ENCODE measurements at places on chromosomes 2 and 18. TPM values are rescaled to one million over a fixed set of nuclear protein-coding genes. Genes with fewer than 3 reads are reported as not detected.

DNA sequence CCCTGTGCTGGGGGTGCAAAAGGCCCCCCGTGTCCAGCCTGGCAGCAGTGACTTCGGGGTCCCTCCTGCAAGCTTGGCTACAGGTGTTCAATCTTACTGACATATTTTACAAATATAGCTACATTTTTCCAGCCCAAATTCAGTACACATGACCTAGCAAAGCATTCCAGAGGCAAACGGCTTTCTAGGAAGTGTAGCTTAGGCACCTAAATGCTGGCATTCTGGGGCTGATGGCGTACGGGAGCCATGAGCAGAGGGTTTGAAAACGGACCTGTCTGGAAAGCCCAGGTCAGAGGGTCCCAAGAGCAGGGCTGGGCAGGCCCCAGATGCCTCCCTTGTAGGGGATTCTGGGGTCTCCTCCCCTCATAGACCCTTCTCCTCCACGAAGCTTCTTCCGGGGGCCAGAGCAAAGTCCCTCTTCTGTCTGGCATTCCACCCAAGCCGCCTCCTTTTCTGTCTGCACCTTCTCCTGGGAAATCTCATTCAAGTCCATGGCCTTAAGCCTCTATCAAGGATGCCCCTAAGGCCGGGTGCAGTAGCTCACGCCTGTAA lies 63.3 kb upstream of the ASAP2 start:
- no peak for DNase-seq

GRCh38 chr2:28624793-28625701 lies 126.6 kb upstream of the PPP1CB start:
- DNase-seq = no peak

DNA sequence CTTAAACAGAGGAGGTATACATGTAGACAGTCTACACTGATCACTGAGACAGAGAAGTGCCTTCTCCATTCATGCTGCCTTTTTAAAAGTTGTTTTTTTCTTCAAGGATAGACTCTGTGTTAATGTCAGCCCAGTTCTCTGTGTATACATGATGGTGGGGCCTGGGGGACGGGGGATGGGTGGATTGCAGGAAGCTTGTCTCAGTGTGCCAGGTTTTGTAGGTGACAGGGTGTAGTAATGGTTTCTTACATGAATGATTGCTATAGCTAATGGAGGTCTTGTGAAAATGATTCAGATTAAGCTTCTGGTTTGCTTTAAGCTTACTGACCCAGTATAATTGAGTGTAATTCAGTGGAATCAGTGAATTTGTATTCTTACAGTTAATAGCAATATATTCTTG lies 423.6 kb downstream of the PTPRM start:
- no peak for DNase-seq

GRCh38 chr2:104046466-104046865 lies 807.4 kb upstream of the POU3F3 start:
- DNase-seq = no peak

- no peak for DNase-seq
Observed at GRCh38 chr2:241087420-241088268, 14.4 kb downstream of the MTERF4 start.

GAREM2 gene
- total RNA-seq = 21.8 TPM

CXCR4 gene
- total RNA-seq = 39.5 TPM

FABP1 gene
- total RNA-seq = not detected

ABHD1 gene
- 0.82 TPM for total RNA-seq

All from neural crest cell (in vitro differentiated cells).